ELR (cell line): ENCODE measurements at places on chromosomes 1 and 21.

- peak; percentile 52 for DNase-seq
These were observed 80.4 kb upstream of the EFHD2 start for GRCh38 chr1:15329104-15329820.

DNA sequence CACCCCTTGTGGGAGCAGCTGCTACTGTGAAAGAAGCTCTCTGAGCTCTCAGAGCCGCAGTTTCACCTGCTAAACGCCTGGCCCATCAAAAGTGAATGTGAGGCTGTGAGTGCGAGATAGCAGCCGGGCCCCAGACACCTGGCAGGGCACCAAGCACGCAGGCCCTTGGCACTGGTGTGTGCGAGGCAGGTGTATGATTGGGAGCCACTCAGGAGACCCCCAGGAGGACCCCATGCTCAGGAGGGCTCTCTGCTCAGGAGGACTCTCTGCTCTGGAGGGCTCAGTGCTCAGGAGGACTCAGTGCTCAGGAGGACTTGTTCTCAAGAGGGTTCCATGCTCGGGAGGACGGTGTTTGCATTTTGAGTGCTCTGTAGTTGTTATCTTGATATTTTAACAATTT is 14.3 kb upstream of the ADARB1 start:
- no peak for DNase-seq

- DNase-seq = no peak
These were observed 270.0 kb downstream of the TRABD2B start for GRCh38 chr1:47727051-47727696.

DNA sequence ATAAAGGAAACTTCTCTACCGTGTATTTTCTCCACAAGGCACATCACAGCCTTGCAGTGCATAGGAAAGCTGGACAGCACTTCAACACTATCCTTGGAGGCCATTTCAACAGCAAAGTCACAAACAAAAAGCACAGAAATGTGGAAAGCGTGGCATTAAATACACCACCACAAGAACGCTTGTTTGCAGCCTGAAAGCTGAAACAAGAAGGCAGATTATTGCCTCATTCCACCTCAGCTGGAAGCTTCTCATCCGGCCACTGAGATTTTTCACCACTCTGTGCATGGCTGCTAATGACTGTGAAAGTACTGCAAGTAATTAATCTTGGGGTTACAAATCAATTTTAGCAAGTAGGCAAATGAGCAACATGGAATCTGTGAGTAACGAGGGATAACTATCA is 50.9 kb upstream of the GALNT2 start:
- DNase-seq = no peak

- peak; percentile 30 for DNase-seq
These were observed 45.1 kb downstream of the SCCPDH start for GRCh38 chr1:246769306-246769705.
